Non-pigmented ciliary epithelial cell (primary cell): ENCODE measurements at places on chromosomes 11 and 22.

- no peak for DNase-seq
Measured at GRCh38 chr22:37147186-37147990, 2.3 kb downstream of the IL2RB start.

- no peak for DNase-seq
Measured at GRCh38 chr11:71305451-71306125, 53.2 kb upstream of the SHANK2 start.

GRCh38 chr11:64219354-64219684 lies 6.7 kb downstream of the TRPT1 start:
- no peak for DNase-seq

- DNase-seq: no peak
Measured at GRCh38 chr11:69470301-69470700, 11.2 kb upstream of the LINC01488 start.

- no peak for DNase-seq
Measured at GRCh38 chr22:46942799-46943785, 180.6 kb downstream of the TBC1D22A start.

GRCh38 chr11:107702723-107703122 lies 9.1 kb downstream of the SLN start:
- no peak for DNase-seq

GRCh38 chr11:119323532-119324033 lies 6.7 kb upstream of the MCAM start:
- DNase-seq: no peak

- DNase-seq: no peak
Measured at GRCh38 chr22:18119409-18120110, 9.0 kb downstream of the TUBA8 start.

DNA sequence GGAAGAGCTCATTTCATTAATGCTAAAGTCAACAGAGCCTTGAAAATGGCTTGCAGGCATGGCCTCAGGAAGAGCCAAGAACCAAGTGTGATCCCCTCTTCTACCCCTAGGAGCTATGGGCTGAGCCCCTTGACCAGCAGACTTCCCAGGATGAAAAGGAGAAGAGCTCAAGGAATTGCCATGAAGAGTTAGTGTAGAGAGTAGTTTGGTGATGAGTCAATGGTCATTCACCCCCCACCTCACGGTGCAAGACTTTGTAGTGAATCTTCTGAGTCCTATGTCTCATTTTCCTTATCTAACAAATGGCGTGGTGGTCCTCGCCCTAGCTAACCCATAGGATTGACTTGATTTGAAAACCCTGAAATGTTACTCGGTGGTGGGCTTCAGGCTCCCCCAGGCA lies 422.4 kb upstream of the CADM1 start:
- DNase-seq: no peak

GRCh38 chr11:28491431-28491830 lies 383.2 kb downstream of the METTL15 start:
- DNase-seq: no peak

- DNase-seq: no peak
Measured at GRCh38 chr22:37502342-37503182, 16.4 kb upstream of the MFNG start.
